ENCODE measurements at places on chromosomes 13 and 19.
A peak's percentile ranks its signal among the peaks of the same experiment; 100 is the strongest.

DNA sequence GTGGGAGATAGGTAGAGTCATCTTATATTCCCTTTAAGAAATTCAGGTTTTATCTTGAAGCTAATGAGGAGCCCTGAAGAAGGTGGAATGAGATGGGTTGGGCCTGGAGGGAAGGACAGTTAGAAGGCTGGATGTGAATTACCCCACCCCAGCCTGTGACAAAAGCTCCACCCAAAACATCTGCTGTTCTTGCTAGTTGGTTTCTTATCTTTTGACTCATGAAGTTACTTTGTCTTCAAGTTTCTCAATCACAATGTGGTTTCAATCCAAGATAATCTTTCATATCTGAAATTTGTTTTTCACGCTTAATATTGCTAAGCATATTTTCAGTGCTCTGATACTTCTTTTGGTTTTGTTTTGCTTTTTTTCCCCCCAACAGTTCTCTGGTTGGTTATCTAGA is 38.3 kb upstream of the HMGB1 start:
- peak; percentile 78 for DNase-seq

DNA sequence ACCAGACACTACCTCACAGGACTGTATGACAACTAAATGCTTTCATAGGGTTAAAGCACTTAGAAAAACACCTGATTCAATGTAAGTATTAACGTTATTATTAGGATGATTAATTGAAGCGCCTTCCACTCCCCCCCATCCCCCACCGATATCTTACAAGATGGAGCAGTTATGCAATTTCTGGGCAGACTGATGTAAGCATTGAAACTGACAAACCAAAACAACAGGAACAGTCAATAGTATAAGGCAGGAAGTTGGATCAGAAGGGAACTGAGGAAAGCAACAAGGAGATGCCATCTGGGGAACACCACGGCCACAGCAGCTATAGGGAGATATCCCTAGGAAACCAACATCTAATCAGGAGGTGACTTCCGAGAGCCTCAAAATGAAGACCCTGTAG is 3.8 kb downstream of the LCP1 start:
- DNase-seq, result no peak

DNA sequence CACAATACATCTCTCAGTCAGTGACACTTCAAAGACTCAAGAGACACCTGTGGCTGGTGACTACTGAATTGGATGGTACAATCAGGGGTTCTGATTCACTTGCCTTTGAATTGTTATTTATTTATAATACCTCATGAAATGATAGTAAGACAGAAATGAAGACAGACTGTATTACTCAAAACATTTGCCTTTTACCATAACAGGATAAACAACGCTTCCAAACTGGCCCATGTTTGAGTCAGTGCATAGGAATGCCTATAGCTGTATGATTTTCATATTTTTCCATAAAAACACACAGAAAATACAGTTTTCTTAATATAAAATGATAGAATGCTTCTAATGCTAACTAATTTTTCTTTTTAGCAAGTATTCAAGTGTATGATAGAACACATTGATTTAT is 59.5 kb upstream of the FGF14 start:
- no peak for DNase-seq

DNA sequence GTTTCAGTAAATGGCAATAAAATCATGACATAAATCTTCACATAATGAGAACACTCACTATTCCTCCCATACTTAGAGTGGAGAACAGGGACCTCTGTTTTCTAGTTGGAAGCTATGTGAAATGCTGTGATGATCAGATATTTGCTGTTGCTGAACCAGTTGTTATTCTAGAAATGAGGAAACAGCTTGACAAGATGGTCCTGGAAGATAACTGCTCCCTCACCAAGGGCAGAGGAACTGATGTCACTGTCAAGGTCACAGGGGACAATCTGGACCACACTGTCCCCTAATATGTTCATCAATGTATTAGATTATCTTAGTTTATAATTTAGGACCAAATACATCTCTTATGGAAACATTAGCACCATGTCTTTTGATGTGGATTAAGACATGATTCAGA is 1173.3 kb downstream of the PCDH17 start:
- DNase-seq, result no peak

- peak; percentile 67 for DNase-seq
Observed at GRCh38 chr19:35549174-35549788, 3.9 kb downstream of the TMEM147 start.

DNA sequence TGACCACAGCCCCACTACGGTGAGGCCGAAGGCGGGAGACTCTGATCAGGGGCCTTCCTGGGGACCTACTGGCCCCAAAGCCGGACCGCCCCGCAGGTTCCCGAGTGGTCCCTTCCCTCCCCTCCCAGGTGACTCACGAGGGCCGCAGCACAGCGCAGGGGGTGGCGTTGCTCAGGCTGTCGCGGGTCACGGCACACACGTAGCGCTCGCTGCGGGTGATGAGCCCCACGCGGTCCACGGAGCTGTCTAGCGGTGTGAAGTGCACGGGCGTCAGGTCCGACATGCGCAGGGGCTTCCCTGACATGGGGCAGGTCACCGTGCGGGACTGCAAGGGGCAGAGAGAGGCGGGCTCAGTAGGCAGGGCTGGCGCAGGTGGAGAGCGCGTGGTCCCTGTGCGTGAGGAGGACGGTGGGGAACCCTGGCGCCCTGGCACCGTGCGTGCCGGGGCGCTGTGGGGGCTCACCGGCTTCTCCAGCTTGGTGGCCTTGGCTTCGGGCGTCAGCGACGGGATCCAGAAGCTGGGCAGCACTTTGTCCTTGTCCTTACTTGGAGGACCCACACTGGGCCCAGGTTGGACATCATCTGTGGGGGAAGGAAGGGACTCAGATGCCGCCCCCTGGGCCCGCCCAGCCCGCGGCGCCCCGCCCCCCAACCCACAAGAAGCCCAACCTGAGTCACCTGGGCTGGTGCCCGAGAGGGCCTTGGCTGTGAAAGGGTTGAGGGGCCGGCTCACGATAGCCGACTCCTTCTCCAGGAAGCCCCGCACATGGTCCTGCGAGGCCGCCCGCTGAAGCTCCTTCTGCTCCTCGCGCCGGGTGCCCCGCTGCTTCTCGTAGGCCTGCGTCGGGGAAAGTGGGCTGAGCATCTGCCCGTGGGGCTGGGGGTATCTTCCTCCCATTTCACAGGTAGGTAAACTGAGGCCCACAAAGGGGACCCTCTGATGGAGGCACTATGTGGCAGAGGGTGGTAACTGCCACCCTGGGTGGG is 23.7 kb downstream of the NOSIP start:
- no peak for DNase-seq

DNA sequence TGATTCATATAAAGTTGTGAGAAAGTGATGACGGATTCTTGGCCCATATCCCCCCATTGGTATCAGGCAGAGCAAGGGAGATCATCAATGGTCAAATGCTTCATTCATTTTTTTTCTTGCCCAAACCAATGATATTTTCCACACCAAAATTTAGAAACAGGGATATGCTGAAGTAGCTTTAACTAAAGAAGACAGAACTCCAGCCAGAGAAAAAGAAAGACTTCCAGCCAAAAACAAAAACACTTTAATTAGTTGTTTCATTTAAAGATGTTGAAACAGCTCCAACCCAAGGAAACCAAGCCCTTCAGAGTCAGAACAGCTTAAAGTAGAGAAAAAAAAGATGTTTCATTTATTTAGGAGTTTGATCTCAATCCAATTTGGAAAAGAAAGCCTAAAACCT is 358.9 kb upstream of the NBEA start:
- DNase-seq, result no peak

GRCh38 chr13:40813667-40814454 is 24.4 kb downstream of the SLC25A15 start:
- peak; percentile 31 for DNase-seq

DNA sequence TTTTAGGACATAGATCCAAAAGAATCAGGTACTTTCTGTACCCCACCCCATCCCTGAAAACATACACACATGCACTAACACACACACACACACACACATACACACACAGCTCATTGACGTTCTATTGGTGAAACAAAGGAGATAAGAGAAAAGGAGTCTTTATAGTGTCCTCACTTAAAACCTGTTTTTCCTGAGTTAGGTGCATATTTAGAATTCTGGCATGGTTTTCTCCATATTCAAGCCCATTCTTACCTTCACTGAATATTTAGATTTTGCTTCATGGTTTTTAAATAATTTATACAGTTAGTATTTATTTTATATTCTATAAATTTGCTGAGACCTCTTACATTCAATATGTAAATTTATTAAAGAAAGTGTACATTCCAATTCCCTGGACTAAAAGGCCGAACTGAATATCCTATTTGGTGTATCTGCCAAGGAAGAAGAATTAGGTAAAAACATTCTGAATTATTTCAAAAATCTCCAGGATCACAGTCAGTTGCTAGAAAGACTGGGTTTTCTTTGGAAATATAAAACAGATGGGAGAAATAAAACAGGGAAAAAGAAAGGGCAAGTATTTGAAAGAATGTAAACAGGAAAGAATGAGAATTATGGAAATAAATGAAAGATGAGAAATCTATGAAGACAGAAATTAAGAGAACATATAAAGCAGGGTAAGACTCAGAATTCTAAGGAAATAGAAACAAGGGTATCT is 556.2 kb downstream of the KCTD12 start:
- peak; percentile 16 for DNase-seq

GRCh38 chr19:30778061-30778460 is 405.9 kb downstream of the ZNF536 start:
- no peak for DNase-seq

DNA sequence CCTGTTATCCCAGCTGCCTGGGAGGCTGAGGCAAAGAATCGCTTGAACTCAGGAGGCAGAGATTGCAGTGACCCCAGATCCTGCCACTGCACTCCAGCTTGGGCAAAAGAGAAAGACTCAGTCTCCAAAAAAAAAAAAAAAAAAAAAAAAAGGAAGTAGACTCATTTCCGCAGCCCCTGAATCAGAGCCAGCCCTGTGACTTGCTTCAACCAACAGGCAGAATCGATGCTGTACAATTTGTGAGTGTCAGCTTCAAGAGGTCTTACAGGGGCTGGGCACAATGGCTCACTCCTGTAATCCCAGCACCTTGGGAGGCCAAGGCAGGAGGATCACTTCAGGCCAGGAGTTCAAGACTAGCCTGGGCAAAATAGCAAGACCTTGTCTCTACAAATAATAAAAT is 12.8 kb downstream of the ANKRD27 start:
- peak; percentile 54 for DNase-seq

- peak; percentile 28 for DNase-seq
Observed at GRCh38 chr13:98390086-98390715, 186.7 kb downstream of the STK24 start.

- no peak for DNase-seq
Observed at GRCh38 chr19:2668175-2668763, 34.2 kb downstream of the GNG7 start.

DNA sequence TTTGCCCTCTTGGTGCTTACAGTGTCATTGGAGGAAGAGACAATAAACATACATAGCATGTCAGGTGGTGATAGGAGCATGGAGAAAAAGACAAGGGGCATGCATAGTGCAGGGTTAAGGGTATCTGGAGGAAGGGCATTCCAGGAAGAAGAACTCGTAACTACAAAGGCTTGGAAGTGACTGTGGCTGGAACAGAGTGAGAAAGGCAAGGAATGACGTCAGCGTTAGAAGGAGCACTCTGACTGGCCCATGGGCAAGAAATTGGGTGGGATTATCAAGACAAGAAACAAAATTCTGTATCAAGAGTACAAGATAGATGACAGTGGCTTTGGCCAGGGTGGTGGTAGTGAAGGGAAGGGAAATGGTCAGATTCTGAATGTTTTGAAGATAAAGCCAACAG is 11.2 kb downstream of the SMIM17 start:
- no peak for DNase-seq

DNA sequence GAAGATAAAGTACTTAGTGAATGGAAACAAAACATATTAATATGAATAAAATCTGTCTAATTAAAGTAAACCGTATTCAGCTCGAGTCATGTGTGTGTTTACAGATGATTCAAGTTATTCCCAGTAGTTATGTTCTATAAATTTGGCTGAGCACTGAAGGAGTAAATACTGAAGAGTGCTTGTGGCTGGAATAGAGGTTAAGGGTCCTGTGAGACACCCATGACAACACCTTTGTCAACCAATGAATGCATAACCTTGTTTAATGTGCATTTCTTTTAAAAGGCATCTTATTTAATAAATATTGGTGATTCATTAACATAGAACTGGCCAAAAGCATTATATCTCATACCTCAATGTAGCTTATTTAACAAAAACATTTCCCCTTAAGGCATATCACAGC is 577.8 kb upstream of the SLITRK5 start:
- no peak for DNase-seq

GRCh38 chr13:48874165-48874564 is 101.5 kb upstream of the FNDC3A start:
- no peak for DNase-seq

- DNase-seq, result no peak
Observed at GRCh38 chr13:85993567-85993966, 194.3 kb upstream of the SLITRK6 start.

DNA sequence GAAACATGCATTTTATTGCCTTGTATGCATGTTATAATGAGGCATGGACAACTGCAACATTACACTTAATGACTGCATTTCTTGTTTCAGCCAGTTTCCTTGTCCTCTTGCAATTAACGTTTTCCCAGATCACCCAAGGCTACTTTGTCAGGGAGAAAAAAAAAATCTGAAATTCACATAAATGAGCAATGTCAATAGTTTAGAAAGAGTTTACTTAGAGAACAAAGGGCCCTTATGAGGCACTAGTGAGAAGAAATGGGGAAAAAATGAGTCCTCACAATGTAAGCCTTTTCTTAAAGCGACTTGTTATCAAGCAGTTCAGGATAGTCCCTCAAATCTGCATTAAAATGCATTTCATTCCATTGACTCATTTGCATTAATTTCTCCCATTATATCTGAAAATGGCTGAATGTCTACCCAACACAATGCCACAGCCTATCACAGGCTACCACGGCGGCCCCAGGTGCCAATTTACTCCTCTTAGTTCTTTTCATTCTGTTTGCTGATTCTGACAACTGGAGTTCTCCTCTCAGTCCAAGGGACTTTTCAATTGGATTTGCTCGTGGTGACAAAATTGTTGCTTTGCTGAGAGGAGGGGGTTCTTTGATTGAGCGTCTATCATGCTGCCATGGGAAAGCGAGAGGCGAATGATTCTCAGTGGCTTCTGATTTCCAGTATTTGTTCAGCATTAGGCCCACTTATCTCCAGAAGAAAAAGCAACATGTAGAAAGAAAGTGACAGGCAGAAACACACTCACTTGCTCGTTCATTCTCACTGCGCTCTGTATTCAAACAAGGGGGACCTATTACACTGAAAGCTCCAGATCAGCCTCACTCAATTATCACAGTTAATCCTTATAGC is 107.1 kb downstream of the DACH1 start:
- DNase-seq, result no peak

DNA sequence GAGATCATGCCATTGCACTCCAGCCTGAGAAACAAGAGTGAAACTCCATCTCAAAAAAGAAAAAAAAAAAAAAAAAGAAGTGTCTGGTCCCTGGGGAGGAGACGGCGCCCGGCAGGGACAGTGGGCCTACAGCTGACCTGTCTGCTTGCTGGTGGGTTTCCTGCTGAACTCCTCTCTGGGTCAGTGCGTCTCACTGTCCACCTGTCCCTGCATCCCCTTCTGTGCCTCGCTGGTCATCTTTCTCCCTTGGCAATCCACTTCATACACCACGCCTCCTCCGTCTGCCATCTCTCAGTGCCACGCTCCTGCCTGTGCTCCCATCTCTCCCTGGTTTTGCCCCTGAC is 63.4 kb downstream of the ACSBG2 start:
- DNase-seq, result no peak

- no peak for DNase-seq
Observed at GRCh38 chr19:17966550-17967256, at the start of gene KCNN1. KCNN1 (plus strand) TSS chr19:17967107; CDS start chr19:17973889, 6,782 bp downstream.

All from fibroblast of the aortic adventitia (primary cell).